ENCODE measurements at places on chromosomes 5 and 9. TPM values are rescaled to one million over a fixed set of nuclear protein-coding genes. Genes with fewer than 3 reads are reported as not detected.

GRCh38 chr5:160506006-160507004, 84.7 kb downstream of the PTTG1 start:
- no peak overlapping the region for H3K4me3 ChIP-seq
- no peaks in the 10 kb centered on the region for H3K36me3 ChIP-seq
- DNase-seq, result peak; percentile 81

DNA sequence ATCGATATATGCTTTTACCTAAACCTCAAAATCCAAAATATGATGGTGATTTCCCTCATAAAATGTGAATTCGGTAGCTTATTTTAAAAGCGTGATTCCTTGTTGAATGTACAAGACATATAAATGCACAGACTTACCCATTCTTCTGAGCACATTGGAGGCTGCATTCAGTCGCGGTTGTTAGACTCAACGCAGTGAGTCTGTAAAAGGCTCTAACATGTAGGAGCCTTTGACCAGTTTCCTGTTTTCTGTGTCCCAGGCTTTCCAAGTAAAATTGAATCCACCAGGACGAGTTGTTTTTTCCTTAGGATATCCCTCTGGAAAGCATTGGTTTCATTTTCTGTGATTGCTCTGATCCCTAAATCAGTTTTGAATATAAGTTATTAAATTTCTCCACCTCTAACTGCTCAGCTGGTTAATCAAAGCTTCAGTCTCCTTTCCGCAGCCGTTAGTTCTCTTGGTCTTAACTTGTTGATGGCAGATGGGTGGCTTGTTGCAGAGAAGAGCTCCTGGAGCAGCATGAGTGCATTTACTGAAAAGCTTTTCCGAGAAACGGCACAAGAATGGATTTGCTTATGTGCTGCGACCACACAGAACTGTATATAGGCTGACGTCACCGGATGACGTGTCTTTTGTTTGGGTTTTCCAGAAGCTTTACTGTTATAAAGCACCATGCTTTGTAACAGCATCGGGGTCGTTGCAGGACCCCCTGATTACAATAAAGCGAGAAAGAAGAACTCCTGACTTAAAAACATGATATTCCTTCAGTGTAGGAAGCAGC, at the start of gene LRRTM2:
TSS of gene LRRTM2 (minus strand) at position 565 of the 781 bp plus-strand sequence. CDS start at position 141, 424 bp downstream.
- H3K36me3 ChIP-seq, result no peaks in the 10 kb centered on the region
- no peaks in the 10 kb centered on the region for H3K4me1 ChIP-seq
- no peaks in the 10 kb centered on the region for H3K27me3 ChIP-seq
- H3K4me3 ChIP-seq, result no peak within 1 kb of the TSS

- no peaks in the 10 kb centered on the region for H3K4me1 ChIP-seq
- no peaks in the 10 kb centered on the region for H3K36me3 ChIP-seq
- no peak for DNase-seq
- no peaks in the 10 kb centered on the region for H3K27me3 ChIP-seq
- no peak overlapping the region for H3K27ac ChIP-seq
These were observed 1258.0 kb upstream of the CDH9 start for GRCh38 chr5:28296254-28297013.

DNA sequence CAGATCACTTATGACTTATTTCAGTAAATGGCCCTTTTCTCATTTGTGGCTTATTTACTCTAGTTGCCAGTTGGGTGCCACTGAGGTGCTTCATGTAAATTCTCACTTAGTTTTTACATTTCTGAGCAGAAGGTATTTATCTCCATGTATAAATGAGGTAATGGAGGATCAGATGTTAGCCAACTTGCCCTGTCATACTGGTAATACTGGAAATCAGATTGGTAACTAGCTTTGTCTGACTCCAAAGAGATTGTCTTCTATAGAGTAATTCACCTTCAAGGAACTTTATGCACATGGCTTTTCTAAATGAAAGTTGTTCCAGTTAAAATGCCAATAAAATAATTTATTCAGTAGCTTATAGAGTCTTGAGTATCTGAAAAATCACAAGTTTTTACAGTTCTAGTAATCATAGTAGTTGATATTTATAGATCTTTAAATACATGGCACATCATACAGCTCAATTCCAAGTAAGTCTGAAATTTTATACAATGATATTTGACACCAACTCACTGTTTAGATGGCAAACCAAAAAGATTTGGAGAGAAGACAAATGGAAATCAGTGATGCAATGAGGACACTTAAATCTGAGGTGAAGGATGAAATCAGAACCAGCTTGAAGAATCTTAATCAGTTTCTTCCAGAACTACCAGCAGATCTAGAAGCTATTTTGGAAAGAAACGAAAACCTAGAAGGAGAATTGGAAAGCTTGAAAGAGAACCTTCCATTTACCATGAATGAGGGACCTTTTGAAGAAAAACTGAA, 28.8 kb downstream of the RAB14 start:
- no peaks in the 10 kb centered on the region for H3K27me3 ChIP-seq
- no peak for DNase-seq
- H3K27ac ChIP-seq, result no peak overlapping the region
- peaks cover 100% of the 10 kb centered on the region for H3K36me3 ChIP-seq
- H3K4me1 ChIP-seq, result no peaks in the 10 kb centered on the region

DNA sequence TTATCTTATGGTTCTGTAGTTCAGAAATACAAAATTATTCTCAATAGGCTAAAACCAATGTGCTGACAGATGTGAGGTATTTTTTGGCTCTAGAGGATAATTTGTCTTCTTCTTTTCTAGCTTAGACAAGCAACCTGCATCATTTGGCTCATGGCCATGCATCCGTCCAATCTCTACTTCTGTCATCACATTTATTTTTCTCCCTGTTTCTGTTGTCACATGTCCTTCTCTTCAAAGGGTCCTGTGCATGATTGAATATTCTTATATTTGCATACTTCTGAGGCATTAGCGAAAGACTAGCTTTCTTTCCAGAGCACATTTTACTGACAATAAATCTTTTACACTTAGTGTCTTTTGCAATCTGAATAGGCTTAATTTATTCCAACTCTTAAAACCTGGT, 564.7 kb downstream of the CDH10 start:
- no peak for DNase-seq
- no peaks in the 10 kb centered on the region for H3K36me3 ChIP-seq
- no peak overlapping the region for H3K27ac ChIP-seq
- no peak overlapping the region for H3K4me3 ChIP-seq
- no peaks in the 10 kb centered on the region for H3K27me3 ChIP-seq
- H3K4me1 ChIP-seq, result peaks cover 6% of the 10 kb centered on the region

GRCh38 chr5:14859150-14859549, 12.4 kb downstream of the ANKH start:
- H3K27me3 ChIP-seq, result no peaks in the 10 kb centered on the region
- no peak overlapping the region for H3K27ac ChIP-seq
- H3K4me3 ChIP-seq, result no peak overlapping the region
- no peak for DNase-seq
- peaks cover 14% of the 10 kb centered on the region for H3K4me1 ChIP-seq

DNA sequence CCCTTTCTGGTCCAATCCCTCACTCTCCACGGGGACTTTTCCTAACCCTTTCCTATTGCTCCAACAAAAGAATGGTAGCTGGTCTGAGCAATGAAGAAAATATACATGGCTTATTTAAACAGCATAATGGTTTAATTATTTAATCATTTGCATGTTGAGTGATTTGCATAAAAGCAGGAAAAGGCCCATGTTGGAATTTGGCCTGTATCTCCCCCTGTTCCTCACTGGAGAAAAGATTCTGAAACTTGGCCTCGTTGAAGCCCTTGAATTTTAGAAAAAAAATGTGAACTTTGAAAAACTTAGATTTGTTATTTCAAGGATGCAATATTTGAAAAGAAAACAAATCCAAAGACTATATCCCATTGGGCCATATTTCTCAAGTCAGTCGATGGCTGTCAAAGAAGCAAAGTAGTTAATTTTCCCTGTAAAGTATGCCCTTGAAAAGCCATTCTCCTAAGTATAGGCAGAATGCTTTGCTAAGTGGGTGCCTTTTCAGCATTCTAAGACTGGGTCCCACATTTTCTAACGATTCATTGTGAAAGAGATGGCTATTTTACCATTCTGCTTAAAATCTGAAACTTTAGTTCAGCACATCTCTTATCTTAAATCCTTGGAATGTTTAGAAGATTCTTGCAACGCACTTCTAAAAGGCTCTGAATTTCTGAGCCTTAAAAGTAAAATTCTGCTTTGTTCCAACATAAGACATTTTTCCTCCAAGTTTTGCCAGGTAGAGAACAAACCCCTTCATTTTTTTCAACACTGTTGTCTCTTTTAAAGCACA, 428.8 kb downstream of the ARHGEF28 start:
- DNase-seq, result no peak
- H3K36me3 ChIP-seq, result no peaks in the 10 kb centered on the region
- no peak overlapping the region for H3K27ac ChIP-seq
- H3K27me3 ChIP-seq, result peaks cover 2% of the 10 kb centered on the region
- H3K4me3 ChIP-seq, result no peak overlapping the region

Gene CCDC192
- not detected for polyA plus RNA-seq

Gene RNF180
- not detected for polyA plus RNA-seq

Gene ROPN1L
- polyA plus RNA-seq, result 1.9 TPM

Gene ANKS6
- polyA plus RNA-seq, result 1.5 TPM

Measured in CD14-positive monocyte (primary cell).